Psoas muscle (tissue), 8 donors: ENCODE measurements at places on chromosomes 7 and 10. TPM values are rescaled to one million over a fixed set of nuclear protein-coding genes. Genes with fewer than 3 reads are reported as not detected.

DNA sequence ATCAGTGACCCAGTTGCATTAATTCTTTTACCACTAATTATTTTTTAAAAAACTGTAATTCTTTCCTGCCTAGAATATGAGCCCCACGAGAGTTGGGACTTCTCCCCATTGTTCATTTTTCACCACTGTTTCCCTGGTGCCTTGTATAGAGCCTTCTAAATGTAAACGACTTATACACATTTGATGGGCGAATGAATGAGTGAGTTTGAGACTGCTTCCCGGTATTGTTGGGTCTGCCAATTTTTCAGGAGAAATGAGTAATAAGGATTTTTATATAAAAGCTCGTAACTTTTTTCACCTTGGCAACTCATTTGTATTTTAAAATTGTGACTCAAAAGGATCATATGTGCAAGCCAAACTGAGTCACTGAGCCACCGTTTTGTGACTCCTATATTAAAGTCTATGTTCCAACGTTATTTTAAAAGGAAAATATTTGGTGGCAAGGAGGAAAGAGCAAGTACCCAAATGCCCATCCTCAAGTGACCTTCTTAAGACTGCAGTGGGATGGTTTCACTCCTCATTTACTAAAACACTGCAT, 621.3 kb downstream of the KCNMA1 start:
- DNase-seq = no peak

The RBP3 gene
- polyA plus RNA-seq = not detected

- DNase-seq = no peak
Observed at GRCh38 chr7:50806143-50806542, 23.4 kb upstream of the GRB10 start.

GRCh38 chr7:124945680-124946079, 16.1 kb upstream of the POT1 start:
- no peak for DNase-seq

The KMT2E gene
- 6.2 TPM for polyA plus RNA-seq

The MORN4 gene
- 3.9 TPM for polyA plus RNA-seq

DNA sequence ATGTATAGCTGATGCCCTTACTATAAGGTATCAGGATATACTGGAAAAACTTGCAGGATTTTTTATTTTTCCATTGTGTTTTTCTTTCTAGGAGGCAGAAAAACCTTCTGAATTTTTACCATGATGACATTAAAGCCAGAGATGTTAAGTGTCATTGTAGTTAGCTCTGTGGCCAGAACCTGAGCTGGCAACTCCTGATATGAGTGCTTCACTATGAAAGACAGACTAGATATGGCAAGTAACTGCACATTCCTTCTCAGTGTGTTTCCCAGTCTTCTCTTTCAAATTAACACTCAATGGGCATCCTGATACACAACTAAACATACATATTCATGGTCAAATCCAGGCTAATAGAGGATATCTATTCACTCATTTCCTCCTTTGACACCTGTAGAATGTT, 166.2 kb downstream of the CTTNBP2 start:
- DNase-seq = no peak

GRCh38 chr10:102645388-102645740, 1.1 kb downstream of the TRIM8 start:
- DNase-seq = peak; percentile 77
